G401 (cell line): ENCODE measurements at places on chromosomes 3 and 15. TPM values are rescaled to one million over a fixed set of nuclear protein-coding genes. Genes with fewer than 3 reads are reported as not detected.

Gene SH2D7
- total RNA-seq = not detected in 2 replicates

Gene IL17RB
- total RNA-seq = 0.12 and 0.54 TPM in 2 replicates

Gene ITGA11
- 11.6 TPM in 1 of 2 replicates, not detected in the other for total RNA-seq

Gene C15orf40
- 15.7 and 21.2 TPM in 2 replicates for total RNA-seq

Gene CYP1A1
- total RNA-seq = not detected in 2 replicates

Gene CRTAP
- 280 and 316 TPM in 2 replicates for total RNA-seq

Gene TMEM158
- not detected in 2 replicates for total RNA-seq

Gene TIMP4
- total RNA-seq = 0.12 TPM in 1 of 2 replicates, not detected in the other

Gene RLBP1
- total RNA-seq = 0.95 and 6.6 TPM in 2 replicates

Gene CCR8
- not detected in 2 replicates for total RNA-seq

Gene NEK11
- total RNA-seq = 2.0 and 3.5 TPM in 2 replicates

Gene GOLGA8G
- total RNA-seq = not detected in 2 replicates

Gene NR1D2
- total RNA-seq = 7.9 and 21.4 TPM in 2 replicates

Gene WDR49
- total RNA-seq = not detected in 2 replicates

Gene ZCWPW2
- total RNA-seq = 0.55 and 3.8 TPM in 2 replicates

Gene UCN2
- not detected in 2 replicates for total RNA-seq

Gene CSTA
- not detected in 2 replicates for total RNA-seq

Gene KLHL40
- not detected in 2 replicates for total RNA-seq

Gene BOC
- not detected in 2 replicates for total RNA-seq

Gene EID1
- 228 and 261 TPM in 2 replicates for total RNA-seq

Gene IGSF11
- total RNA-seq = not detected in 2 replicates

Gene SV2B
- not detected in 2 replicates for total RNA-seq

Gene RBPMS2
- 0.12 and 0.27 TPM in 2 replicates for total RNA-seq
